ENCODE measurements at places on chromosomes 6 and 20.

DNA sequence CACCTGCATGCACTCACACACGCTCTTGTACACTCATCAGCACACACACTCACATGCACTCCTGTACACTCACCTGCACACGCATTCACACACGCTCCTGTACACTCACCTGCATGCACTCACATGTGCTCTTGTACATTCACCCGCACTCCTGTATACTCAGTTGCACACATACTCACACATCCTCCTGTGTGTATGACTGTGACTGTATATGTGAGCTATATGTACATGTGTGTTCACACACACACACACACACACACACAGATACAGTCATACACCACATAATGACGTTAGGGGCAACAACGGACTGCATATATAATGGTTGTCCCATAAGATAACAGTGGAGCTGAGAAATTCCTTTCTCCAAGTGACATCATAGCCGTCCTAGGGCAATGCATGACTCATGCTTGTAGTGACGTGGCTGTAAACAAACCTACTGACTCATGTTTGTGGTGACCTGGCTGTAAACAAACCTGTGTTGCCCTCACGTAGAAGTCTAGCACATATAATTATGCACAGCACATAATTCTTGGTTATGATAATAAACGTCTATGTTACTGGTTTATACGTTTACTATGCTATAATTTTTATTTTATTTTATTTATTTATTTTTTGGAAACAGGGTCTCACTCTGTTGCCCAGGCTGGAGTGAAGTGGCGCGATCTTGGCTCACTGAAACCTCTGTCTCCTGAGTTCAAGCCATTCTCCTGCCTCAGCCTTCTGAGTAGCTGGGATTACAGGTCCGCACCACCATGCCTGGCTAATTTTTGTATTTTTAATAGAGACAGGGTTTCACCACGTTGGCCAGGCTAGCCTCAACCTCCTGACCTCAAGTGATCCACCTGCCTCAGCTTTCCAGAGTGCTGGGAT lies 22.8 kb upstream of the TAF4 start:
- DNase-seq, result no peak

- DNase-seq, result no peak
Observed at GRCh38 chr6:156773935-156774852, 3.0 kb upstream of the ARID1B start.

GRCh38 chr6:14550410-14550809 lies 432.8 kb downstream of the CD83 start:
- no peak for DNase-seq

- no peak for DNase-seq
Observed at GRCh38 chr20:62773845-62774714, 22.2 kb upstream of the MRGBP start.

GRCh38 chr6:35929601-35930000 lies 8.7 kb upstream of the SRPK1 start:
- DNase-seq, result no peak

DNA sequence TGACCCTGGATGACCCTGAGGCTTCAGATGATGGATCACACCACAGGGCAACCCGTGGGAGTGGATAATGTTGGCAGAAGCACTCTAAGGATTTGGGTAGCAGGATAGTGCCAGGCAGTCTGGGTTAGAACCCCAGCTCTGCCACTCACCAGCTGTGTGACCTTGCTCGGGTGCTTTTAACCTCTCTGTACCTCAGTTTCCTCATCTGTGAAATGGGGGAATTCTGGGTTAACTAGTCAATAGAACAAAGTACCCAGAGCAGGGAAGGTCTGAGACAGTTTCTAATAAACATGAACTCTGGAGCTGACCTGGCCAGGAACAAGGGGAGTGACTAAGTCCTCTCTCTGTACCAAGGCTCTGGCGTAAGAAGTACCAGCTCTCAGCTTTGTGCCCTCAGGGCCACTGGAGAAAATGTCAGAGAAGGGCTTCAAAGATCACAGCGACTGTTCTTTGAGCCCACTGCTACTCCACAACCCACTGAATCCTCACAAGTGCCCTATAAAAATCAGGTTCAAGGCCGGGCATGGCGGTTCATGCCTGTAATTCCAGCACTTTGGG lies 14.7 kb upstream of the NOL4L start:
- DNase-seq, result no peak

DNA sequence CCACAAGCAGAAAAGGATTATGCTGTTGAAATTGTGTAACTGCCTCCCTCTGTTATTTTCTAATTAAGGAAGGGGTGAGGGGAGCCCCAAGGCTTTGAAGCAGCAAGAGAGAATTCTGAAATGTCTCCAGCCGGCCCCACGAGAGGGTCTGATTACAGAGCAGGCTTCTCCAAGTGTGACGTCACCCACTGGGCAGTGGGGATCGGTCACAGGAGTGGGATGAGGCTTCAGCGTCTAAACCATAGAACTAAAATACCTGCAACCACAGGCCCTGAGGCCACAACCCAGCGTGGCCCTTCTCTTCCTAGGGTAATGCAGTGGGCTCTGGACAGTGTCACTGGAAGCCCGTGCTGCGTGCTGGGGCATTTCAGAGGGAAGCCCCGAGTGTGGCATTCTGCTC lies 38.6 kb upstream of the APCDD1L start:
- DNase-seq, result no peak

DNA sequence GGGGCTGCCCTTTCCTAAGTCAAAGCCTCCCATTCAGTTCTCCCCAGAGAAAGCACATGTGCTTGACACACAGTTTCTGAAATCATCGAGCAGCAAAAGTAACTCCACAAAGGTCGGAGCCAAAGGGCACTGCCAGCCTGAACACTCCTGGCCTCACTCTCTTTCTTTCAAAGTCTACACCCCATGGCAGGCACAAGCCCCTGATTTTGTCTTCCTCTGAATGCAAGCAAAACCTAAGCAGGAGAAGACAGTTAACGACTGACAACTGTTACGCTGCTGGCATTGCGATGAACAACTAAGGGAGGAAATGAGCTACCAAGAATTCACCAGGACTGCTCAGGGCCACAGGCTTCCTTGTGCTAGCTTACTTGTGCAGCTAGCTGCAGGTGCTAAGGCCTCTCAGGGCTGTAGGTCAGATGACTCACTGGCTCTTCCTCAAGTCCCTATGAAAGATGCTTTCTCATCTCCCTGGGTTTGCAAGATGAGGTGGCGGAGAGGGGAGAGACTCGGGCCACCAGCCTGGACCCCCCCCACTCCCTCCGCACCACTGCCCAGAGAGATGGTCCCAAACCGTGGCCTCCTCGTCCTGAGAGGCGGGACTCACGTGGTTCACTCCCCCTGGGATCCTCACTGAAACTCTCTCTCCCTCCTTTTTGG lies 208.2 kb downstream of the DLL1 start:
- no peak for DNase-seq

DNA sequence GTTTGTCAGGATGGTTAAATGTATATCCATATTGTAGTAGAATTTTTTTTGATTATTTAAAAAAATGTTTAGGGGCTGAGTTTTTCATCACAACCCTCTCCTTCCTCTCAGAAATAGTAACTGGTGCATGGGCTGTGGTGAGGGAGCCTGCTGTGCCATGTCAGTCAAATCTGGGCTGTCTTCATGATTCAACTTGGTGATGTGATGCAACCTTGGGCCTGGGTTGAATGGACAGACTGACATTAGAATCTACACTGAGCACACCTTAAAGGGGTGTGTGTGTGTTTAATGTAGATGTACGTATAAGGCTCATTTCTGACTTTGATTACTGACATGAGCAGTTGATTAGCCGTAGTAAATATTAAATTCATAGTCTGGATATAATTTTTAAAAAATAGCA lies 3.7 kb downstream of the TJAP1 start:
- no peak for DNase-seq

DNA sequence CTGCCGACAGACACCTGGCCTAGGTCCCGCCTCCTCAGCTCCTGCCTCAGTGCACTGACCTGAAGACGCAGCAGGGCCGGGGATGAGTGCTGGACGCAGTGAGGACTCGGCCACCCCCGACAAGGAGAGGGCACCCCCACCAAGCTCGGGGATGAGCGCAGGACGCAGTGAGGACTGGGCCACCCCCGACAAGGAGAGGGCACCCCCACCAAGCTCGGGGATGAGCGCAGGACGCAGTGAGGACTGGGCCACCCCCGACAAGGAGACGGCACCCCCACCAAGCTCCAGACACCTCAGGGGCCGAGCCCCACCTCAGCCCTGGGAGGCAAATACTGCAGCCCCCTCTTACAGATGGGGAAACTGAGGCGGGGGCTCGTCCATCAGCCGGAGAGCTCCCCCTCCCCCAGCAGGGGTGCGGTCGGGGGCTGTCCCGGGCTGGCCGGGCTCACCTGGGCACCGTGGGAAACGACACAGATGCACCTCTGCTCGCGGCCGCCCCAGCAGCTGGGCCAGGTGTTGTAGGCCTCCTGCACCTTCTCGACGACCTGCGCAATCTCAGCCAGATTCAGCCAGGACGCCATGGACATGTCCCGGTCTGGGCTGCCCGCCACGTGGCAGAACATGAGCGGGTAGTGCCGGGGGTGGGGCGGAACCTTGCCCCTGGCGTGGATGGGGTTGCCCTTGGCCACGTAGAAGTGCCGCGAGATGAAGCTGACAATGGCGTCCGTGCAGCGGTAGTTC lies 7.5 kb downstream of the HELZ2 start:
- no peak for DNase-seq

DNA sequence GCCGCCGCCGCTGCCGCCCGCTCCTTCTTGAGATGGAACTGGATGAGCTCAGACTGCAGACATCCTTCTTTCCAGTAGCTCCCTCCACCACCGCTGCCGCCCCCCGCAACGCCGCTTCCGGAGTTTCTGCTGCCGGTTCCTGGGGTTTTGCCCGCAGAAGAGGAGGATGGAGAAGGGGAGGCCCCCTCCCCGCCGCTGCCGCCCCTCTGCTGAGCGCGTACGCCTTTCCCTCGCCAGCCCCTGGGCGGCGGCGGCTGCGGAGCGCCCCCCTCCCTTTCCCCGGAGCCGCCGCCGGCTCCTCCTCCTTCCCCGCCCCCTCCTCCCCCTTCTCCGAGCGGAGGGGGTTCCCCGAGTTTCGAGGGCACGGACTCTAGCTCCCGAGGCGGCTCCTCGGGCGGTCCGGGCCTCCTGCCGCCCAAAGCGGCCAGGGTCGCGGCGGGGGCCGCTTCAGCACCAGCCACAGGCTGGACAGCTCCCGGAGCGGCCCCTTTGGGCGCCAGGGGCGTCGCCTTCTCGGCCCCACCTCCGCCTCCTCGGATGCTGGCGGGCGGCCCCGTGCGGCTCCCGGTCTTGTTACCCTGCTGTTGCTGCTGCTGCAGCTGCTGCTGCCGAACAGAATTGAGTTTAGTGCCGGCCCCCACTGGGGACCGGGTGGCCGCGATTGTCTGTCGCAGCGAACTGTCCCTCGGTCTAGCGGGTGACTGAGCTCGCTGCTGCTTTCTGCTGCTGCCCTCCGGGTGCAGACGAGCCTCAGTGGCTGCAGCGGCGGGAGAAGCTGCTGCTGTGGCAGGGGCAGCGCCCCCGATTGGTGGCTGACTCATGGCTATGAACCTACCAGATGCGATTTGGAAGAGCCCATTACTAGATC lies 3.1 kb downstream of the MTCL3 start:
- DNase-seq, result no peak

DNA sequence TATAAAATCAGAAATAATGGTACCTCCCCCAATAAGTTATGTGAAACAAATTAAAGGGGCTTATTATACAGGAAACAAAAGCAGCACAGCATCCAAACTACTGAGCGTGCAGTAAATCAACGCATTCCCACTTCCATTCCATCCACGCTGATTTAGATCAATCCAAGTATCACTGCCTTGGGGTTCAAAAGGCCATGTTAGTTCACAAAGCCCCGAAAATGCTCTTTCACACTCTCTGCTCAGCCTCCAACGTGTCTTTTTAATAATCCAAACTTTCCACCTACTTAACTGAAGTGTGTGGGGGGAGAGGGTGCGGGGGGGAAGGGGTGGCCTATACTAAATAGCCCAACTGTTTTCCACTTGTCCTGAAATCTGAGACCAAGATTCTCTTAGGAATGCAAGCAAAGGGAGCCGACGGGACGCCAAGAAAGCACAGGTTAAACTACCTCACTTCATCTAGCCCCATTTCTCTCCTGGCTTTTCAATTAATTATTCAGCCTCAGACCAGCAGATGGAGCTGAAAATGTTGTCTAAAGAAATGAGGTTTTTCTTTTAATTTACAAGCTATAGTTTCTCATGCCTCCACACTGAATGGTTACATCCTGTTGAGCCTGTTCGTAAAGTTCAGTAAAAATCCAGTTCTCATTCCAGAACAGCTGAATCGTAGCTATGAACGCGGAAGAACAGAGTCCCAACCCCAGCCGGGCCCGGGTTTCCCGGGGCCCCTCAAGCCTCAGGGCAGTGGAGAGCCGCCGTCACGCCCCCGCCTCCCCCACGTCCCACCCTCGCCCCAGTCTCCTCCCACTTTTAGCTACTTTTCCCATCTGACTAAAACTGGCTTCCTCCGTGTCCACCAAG lies 1.0 kb upstream of the NXT1 start:
- no peak for DNase-seq

DNA sequence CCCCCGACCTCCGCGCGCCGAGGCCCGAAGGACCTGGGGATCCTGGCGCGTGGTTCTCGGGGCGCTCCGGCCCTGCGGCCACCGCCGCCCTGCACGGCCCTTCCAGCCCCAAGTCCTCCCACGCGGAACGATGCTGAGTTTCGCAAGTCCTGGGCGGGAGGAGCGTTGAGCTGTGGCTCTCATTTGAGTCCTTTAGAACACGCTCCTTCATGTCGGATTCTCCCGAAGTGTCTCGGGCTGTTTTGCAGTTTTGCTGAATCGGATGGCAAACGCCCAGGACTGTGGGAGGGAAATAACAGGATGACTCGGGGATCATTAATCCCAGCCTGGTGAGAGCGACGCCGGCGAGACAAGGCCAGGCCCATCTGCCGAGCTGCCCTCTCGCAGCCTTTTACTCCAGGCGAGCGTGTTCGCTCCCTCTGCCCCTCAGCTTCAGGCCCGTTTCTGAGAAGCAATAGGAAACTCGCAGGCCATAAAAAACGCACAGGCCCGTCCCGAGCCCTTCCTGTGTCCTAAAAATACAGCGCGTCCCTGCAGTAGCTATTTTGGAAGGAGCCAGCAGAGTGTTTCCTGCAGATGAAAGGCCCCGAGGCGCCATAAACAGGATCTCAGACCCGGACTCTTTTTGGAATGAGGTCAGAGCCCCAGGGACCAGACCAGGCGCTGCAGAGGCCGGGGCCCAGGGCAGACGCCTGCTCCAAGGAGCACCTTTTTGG lies 153.5 kb downstream of the DLL1 start:
- DNase-seq, result no peak

GRCh38 chr20:10381477-10381876 lies 52.5 kb downstream of the MKKS start:
- no peak for DNase-seq

DNA sequence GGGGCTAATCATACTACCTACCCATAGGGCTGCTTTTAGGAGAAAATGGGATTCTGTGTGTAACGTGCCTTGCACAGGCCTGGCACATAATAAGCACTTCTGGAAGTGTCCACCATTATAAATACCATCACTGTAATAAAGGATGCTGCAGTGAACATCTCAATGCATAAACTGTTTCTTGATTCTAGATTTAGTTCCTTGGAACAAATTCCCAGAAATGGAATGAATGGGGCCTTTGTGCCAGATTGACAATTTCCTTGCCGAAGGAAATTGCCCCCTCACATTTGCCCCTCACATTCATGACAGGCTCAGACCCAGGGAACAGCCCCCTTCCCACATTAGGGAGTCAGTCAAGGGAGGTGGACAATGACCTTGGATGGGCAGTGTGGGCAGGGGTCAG lies 29.2 kb downstream of the BPIFB4 start:
- DNase-seq, result no peak

Data from cortex of kidney (tissue), 1 donor.